Esophagus muscularis mucosa (tissue), 4 donors: ENCODE measurements at places on chromosomes 7 and 10. TPM values are rescaled to one million over a fixed set of nuclear protein-coding genes. Genes with fewer than 3 reads are reported as not detected.
A peak's percentile ranks its signal among the peaks of the same experiment; 100 is the strongest.

DNA sequence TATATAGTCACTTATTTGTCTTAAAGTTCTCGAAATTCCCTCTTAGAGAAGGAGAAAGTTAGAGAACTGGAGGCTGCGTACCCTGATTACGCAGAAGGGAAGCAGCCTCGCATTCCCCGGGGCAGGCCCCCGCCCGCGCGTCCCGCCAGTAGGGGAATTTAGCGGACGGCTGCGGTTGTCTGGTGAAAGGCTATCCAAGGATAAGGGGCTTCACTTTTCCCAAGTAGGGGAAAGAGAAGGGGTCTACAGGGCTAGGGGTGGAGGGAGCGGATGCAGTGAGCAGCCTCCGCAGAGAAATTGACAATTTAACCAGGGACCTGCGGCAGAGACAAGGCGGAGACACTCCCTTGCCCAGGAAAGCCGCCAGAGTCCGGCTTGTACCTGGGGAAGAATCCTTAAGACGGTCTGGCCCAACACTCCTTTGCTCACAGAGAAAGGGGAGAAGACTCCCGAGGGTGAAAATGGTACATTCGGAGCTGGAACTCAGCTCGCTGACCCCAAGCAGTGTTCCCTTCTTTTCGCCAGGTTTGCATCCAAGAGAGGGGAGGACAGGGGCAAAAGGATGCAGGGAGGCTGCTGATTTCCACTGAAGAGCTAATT lies 994 bp upstream of the MAGI2 start:
- DNase-seq, result no peak

RTKN2 gene
- total RNA-seq, result 0.11 TPM

- DNase-seq, result no peak
Observed at GRCh38 chr10:108901781-108902618, 1021.3 kb downstream of the XPNPEP1 start.

DNA sequence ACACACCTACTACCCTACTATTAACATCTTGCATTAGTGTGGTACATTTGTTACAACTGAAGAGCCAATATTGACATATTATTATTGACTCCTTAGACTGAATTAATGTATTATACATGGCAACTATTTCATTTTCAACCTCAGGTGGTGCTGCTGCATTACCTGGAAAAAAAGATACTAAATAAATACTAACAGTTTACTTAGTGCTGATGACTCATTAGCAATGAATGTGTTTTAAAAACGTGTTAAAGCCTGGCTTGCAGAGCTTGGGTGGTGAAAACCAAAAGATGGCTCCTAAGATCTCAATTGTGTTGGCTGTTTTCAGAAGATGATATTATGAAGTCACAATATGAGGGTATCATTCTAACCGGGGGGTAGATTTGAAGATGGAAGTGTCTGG lies 34.8 kb downstream of the CFAP43 start:
- DNase-seq, result no peak

GRCh38 chr10:124597846-124598165 lies 136.2 kb downstream of the LHPP start:
- no peak for DNase-seq

DNA sequence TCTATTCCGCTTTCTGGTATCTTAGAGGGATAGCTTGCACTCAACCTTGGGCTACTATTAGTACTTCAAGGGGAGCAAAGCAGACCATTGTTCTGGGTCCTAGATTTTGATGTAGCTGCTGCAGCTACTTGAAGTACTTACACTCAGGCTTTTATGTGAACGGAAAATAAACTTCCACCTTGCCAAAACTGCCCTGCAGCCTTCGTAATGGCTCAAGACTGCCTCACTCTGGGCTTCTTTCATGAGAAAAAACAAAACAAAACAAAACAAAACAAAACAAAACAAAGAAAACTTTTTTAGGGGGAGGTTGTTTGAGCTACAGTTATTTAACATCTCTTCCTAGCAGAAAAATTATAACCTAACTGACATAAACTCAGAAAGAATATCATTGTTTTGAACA lies 19.4 kb upstream of the EPHB6 start:
- DNase-seq, result no peak

DNA sequence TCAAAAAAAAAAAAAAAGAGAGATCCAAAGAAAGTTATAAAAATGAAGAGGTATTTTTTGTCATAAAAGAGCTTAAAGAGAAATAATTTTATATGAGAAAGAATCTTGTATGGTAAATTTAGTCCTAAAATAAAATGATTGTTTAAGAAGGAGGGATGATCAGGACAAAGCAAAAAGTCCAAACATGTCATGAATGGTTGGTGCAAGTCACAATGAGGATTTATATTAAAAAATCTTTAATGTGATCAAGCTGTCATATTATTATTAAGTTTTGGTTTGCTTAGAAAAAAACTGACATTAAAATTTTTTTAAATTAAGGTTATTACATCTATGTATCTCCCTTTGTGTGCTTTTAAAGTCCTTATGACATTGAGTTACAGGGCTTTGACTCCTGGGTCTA lies 220.4 kb downstream of the TMEM26 start:
- DNase-seq, result no peak

CYP2C8 gene
- not detected for total RNA-seq

PRSS37 gene
- not detected for total RNA-seq

SOSTDC1 gene
- total RNA-seq, result 1.2 TPM

DNA sequence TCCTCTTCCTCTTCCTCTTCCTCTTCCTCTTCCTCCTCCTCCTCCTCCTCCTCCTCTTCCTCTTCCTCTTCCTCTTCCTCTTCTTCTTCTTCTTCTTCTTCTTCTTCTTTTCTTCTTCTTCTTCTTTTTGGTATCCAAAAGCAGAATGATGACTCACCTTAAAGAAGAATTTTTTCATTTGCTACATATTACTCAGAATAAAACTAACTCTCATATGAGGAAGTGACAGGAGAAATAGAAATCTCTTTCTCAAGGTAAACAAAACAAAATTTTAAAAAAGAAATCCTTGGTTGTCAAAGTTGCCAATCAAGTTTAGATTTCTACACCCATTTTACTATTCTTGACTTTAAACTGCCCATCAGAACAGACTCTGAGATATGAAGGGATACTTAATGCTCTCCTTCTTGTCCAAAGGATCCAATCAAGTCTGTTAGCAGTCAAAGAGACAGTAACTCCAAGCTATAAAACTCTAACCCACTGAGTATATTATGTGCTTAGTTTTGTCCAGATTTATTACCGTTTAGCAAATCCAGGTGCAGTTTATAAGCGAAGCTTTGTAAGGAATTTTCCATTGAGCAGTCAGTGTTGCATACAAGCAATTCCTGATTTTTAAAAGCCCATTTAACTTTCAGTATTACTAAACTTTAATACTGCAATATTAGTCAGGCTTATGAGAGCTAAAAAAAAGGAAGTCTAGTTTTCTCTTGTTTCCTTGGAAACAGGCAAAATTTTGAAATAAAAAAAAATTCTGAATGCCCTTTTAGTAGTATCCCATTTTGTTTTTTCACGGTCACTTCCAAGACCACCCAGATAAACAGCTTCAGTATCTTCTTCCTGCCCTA lies 43.1 kb upstream of the SNX13 start:
- DNase-seq, result no peak

DNA sequence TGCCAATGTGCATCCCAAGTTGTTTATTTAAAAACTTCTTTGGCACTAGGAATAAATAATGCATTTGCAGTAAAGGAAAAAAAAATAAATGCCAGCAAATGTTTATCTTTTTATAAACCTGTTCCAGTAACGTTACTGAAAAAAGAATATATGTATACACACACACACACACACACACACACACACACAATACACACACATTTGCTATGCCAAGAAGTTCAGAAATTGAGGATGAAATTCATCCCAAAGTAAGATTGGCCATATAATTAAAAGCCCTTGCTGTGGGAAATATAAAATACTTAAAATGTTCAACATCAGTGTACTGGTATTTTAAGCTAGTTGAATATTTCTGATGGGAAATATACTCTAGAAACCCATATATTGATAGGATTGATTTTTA lies 2.6 kb downstream of the PLXDC2 start:
- DNase-seq, result no peak

ADAM12 gene
- total RNA-seq, result 1.2 TPM

DNA sequence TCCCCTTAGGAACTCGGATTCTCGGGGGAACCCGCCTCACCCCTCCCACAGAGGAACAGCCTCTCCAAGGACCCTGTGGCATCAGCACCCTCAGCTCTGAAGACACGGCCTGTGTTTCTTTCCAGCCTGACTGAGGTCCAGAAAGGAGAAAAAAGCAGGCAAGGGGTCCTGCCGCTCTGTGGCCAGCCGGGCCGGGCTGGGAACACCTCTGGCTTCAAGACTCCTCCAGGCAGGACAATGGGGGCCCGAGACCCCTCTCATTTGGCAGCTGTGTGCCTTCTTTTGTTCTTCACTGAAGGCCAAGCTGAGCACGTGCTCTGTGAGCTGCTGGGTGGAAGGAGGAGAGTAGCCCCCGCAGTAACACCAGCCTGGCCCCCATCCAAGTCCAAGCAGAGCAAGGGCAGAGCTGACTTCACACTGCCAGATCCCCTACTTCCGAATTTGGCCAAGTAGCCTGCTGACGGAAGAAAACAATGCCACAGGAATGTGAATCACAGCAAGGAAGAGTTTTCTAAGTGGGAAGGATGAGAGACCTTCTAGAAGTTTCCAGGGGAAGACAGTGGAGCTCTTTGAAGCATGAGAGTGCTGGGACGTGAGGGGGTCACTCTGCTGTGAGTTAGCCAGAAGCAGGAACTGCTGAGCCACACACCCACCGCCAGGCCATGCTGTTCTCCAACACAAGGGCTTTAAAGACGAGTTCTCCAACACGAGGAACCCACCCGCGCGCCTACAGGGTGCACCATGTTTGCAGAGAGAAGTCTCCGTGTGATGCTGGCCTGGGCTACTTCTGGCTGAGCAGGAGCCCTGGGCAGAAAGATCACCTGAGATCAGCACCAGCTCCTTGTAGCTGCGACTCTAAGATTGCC lies 3.1 kb downstream of the CNPY1 start:
- no peak for DNase-seq

DNA sequence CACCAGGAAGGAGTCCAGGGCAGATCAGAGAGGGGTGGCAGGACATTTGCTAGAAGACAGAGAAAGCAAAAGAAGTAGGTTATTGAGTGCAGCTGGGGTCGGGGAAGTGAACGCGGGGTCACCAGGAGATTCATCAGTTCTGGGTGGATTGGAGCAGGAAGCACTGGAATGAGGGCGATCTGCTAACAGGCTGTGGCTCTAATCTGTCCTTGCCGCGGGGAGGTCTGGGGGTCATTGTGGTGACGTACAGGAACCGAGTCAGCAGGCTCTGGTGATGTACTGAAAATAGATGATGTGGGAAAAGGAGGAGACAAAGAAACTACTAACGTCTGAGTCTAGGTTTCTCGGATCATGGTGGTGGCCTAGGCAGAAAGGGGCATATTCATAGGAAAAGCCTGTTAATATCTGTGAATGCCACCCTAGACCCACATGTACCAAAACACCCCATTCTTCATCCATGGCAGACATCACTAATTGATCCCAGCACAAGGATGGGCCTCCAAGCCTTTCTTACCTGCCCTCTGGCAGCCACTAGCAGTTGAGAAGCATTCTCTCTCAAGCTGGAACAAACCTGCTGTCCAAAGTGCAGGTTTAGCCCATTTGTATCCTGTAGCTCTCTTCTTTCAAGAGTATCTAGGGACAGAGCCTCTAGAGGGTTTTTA lies 134.5 kb downstream of the C10orf105 start:
- DNase-seq, result no peak

GRCh38 chr7:43808410-43808809 lies 49.9 kb downstream of the BLVRA start:
- DNase-seq, result no peak

DNA sequence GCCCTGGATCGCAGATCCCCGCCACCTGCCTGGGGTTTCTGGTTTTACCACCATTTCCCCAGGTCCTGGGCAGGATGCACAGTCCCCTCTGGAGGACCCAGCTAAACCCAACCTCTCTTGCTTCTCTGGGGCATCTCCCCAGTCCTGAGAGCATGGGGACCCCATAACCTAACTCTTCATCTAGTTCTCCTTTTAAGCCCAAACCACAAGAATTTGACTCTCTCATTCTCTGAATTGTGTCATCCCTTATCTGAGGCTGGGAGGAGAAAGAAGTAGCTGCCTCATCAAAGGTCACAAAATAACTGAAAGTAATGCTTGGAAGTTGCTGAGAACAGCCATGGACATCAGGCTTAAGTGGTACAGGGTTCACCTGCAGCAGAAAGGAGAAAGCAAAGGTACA lies 159.9 kb downstream of the FGFR2 start:
- no peak for DNase-seq

DNA sequence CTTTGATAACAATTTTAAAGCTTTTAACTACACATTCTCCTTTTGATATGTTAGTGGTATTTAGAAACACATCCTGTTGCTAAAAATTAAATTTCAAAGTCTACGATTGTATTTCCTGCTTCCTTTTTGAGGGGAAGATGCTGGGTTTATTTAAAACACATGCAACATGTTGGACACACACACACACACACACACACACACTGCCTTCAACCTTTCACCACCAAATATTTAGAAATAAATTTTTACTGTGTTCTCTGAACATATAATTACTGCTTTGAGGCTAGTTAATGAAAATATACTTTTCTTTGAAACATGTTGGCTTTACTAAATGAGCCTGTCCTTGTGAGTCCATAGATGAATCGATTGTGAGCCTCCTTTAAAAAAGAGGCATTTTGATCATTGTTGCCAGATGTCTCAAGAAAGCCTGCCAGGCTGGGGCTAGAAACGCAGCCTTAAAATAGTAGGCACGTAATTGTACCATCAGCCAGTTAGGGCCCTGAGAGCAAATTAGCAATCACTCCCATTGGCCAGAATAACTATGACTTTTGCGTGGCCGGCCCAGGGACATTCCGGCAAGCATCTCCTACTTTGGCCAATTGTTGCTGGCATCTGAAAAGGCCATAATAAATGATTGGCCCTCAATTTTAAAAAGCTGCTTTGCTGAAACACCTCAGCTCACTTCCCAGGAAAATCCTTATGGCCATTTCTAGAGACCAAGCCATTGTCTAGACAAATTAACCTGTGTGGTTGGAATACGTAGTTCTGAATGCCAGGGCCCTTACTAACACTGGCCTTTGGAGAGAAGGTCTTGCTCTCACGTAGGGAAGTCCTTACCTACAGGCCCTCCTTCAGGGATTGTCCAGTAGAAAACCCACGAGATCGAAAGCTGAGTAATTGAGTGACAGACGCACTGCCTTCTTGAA lies 9.9 kb upstream of the TEX36 start:
- DNase-seq, result no peak

CPA4 gene
- total RNA-seq, result not detected

SEMA3C gene
- total RNA-seq, result 152 TPM

DNA sequence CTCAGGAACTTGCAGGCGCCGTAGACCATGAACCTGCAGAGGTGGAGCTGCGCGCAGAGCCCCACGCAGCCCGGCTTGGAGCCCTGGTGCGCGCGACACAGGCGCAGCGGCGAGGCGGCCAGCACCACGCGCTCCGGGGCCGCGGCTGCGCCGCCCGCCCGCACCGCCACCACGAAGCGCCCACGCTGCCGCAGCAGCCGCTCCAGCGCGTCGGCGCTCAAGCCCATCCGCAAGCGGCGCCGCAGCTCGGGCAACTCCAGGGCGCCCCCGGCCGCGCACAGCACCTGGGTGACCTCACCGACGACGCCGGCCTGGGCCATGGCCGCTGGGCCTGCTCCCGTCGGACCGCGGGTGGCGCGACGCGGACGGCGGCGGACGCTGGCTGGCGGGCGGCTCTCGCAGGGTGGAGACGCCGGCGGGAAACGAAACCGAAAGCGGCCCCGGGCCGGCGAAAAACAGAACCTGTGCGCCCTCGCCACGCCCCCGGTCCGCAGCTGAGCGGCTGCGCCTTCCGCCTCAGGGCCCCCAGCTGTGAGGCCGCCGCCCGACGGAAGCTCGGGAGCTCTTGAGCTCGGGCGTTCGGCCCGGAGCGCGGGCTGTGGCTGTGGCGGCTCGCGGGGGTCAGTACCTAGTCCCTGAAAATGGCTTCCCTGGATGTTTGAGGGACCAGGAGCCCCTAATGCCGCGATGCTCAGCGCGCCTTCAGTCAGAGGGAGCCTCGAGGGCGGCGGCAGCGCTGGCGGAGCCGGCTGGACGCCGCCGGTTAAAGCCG lies at the start of gene PARP12:
TSS of gene PARP12 (minus strand) at position 424 of the 772 bp plus-strand sequence. CDS start at position 320, 104 bp downstream.
- DNase-seq, result peak; percentile 95

ADAMTS14 gene
- 0.50 TPM for total RNA-seq
